ENCODE measurements at places on chromosomes 4 and X.

DNA sequence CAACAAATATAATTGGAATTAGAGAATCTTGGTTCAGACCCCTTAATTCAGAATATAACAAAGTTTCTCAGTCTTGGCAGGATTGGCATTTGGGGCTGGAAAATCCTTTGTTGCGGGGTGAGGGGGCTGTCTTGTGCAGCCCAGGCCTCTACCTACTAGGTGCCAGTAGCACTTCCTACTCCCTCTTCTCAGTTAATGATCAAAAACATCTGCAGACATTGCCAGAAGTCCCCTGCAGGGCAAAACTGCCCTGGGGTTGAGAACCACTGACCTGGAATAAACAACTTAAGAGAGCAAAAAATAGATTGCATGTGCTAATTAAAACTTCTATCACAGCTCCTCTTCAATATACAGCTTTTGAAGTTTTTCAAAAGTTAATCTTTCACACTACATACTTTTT lies 36.7 kb upstream of the CXorf38 start:
- no peak for DNase-seq

- no peak for DNase-seq
Measured at GRCh38 chrX:106955004-106955772, 35.0 kb downstream of the CLDN2 start.

- DNase-seq = no peak
Measured at GRCh38 chr4:118881512-118882146, 7.0 kb upstream of the SYNPO2 start.

- DNase-seq = peak; percentile 44
Measured at GRCh38 chr4:153318696-153319320, 25.7 kb upstream of the MND1 start.

DNA sequence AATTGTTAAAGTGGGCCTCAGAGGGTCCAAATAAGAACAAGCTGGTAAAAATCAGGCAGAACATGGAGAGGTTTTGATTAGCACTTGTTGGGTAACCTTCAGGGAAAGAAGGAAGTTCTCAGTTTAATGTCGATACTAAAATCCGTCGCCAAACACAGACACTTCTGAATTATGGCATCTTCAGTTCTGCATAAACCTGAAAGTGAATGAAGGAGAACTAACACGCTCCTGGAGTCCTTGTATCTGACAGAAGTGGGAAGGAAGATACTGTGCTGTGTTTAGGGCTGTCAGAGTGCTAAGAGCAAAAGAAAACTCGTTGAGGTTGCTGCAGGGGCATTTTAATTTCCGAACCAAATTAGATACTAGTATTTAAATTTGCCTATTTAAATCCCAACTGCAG lies 106.2 kb downstream of the TMA16 start:
- DNase-seq = no peak

DNA sequence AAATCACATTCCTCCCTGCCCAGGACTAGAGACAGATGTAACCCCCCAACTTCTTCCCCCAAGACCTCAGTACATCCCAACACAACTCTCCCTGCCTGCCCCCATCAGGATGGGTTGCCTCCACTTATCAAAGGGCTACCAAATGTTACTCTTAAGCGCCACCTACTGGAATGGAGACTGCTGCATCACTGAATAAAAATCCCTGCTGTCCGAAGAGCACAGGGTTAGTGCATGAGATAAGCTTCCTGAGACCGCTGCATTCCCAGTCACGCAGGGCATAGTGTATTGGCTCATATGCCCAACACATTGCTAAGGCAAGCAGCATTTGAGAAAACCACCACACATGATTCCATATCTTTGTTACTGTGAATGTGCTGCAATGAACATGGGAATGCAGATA lies 544.5 kb downstream of the PPP4R3C start:
- DNase-seq = no peak

DNA sequence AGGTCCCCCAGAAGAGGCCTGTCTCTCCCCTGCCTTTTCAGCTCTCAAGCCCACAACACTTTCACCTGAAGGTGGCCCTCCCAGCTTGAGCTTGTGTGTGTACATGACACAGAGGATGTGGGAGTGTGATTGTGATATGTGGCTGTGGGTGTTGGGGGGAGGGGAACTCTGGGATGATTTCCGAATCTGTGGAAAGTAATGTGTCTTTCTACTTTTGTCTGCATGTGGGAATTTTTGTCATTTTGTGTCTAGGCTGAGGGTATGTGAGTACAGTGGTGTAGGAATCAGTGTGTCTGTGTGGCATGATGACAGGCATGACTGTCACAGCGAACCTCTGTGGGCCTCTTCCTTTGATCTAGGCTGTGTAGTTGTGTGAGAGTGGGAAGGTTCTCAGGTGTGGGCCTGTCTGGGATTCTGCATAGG lies 6.4 kb downstream of the SYP start:
- DNase-seq = no peak

GRCh38 chrX:56572975-56573374 lies 9.5 kb downstream of the UBQLN2 start:
- no peak for DNase-seq

DNA sequence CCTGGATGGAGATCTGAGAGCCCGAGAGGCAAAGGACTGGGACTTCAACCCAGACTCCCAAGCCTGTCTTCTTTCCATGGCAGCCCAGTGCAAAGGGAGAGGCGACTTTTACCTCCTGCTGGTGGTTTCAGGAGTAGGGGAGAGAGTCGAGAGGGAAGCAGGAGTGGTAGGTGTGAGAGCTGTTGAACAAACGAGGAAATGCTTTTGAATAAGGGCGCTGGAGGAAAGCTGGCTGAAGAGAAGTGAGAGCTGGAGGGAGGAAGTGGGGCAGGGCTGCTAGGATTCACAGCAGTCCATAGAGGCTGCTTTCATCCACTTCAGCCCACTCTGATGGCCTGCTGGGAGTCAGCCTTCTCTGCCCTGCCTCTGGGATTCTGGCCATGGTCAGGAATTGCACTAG lies 81.8 kb upstream of the EFNB1 start:
- DNase-seq = no peak

DNA sequence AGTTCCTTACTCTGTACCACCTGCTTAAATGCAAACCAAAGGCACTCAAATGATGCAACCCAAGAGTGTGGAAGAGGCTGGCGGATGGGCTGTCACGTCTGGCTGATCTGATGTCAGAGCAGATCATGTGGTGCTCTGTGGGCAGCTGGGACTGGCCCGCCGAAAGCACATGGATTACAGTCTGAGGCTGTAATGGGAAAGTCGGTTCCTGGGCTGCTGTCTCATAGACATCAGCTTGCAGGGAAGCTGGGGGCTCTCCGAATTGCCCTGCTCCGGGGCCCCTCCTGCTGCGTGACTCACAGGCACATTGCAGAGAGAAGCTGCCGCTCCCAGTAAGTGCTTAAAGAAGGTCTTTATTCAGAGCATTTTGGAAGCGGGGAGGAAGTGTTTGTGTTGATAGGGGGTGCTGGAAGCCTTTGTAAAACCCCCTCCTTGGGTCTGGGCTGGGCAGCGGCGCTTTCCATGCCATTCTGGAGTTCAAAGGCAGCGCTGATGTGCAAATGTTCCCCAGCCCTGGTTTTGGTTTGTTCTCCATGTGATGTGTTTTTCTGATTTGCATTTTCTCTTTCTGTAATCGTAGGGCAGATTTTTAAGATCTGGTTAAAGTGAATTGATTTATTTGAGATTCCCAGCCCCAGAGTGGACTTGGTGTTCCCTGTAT lies 181.1 kb downstream of the LARP7 start:
- peak; percentile 63 for DNase-seq

DNA sequence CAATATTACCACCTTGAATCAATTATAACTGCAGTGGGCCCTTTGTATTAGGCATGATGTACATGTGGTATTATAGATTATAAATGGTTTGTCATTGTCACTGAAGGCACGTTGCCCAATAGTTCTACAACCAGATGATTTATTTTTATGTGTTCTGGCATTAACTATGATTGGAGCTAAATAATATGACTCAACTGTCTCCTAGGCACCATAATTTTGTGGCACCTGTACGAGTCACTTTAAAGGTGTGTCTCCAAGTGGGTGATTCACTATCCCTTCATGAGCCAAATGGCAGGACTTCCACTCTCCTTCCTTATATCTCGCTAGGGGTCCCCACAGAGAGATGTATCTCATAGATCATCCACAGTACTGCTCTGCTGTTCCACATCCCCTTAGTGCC lies 6.1 kb upstream of the SMPX start:
- DNase-seq = no peak

- DNase-seq = no peak
Measured at GRCh38 chr4:107379054-107379869, 340.8 kb downstream of the PAPSS1 start.

All from NCI-H1092 (cell line).